ENCODE measurements at places on chromosomes 4 and X. TPM values are rescaled to one million over a fixed set of nuclear protein-coding genes. Genes with fewer than 3 reads are reported as not detected.

The MAML3 gene
- 5.8 TPM for total RNA-seq

The HMX1 gene
- not detected for total RNA-seq

The TMEM185A gene
- 28.4 TPM for total RNA-seq

The TLR6 gene
- total RNA-seq: 13.5 TPM

The SATL1 gene
- total RNA-seq: 4.3 TPM

All from umbilical cord (tissue), 2 donors.